ENCODE measurements at places on chromosomes 3 and 15. TPM values are rescaled to one million over a fixed set of nuclear protein-coding genes. Genes with fewer than 3 reads are reported as not detected.

DNA sequence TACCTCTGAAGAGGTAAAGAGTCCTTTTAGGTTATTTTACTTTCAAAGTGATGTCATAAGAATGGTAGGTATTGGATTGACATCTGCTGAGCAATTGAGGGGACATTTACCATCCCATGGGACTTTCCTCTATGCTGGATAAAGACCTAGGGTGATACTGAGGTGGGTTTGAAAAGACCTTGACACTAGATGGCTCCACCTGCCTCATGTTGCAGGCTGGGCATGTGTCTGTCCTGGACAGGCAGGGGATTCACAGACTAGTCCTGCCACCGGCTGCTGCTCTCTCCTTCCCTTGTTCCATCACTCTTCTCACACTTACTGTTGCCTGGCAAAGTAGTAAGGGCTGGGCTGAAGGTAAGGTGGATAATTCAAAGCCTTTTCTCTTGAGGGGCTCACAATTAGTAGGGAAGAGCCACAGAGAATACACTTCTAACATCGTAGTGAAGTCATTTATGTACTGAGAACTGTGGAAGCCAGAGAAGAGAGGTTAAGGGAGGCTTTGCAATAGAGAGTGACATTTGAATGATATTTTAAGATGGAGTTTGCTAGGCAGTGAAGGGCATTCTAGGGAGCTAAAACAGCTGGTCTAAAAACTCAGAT, 27.7 kb downstream of the TRAK1 start:
- DNase-seq, result peak; percentile 83

Gene CCPG1
- 70.5 TPM for total RNA-seq

Gene TEX9
- 0.93 TPM for total RNA-seq

Gene BRPF1
- total RNA-seq, result 24.8 TPM

Data from dermis blood vessel endothelial cell (primary cell).